ENCODE measurements at places on chromosomes 3 and 15.

GRCh38 chr3:29283231-29284119 is 2.6 kb downstream of the RBMS3 start:
- DNase-seq = no peak

DNA sequence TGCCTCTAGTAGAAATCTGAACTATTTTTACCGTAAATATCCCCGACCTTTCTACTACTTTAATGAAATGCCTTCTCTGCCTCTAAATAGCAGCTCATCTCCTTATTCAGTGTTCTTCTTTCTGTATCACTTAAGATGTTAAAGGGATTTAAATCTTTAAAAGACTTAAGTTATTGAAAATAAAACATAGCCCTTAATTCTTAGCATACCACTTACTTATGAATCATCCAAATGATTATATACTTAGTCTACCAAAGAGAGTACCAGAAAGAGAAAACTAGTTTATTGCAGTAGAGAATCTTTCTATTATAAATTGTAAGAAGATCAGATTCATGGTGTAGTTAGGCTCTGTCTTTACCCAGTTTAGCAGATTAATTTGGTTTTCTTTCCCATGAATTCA is 802.0 kb downstream of the TBL1XR1 start:
- no peak for DNase-seq

DNA sequence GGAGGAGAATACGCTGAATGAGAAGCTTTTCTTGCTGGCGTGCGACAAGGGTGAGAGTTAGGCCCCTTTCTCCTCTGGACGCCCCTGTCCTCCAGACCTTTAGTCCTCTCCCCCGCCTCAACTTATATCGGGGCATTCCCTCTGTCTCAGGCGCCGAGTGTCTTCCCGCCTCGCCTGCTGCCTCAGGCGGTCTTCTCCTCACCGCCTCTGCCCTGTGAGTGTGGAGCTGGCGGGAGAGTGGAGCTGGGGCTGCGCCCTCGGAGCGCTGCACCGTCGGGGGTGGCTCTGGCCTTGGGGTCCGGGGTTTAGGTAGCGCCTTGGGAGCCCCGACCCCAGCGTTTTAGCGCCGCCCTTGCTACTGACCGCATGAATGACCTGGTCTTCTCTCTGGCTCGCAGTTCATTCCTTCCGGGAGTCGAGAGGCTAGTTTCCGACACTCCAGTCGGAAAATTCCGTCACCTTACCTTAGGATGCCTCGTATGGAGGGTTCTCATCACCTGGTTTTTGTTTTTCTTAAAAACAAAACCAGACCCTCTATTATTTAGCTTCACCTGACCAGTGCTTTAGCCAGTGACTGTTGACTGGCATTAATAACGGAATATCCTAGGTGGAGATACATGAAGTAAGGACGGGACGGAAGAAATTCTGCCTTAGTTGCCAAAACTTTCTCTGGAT is 985 bp downstream of the TRPC1 start:
- peak; percentile 71 for DNase-seq

DNA sequence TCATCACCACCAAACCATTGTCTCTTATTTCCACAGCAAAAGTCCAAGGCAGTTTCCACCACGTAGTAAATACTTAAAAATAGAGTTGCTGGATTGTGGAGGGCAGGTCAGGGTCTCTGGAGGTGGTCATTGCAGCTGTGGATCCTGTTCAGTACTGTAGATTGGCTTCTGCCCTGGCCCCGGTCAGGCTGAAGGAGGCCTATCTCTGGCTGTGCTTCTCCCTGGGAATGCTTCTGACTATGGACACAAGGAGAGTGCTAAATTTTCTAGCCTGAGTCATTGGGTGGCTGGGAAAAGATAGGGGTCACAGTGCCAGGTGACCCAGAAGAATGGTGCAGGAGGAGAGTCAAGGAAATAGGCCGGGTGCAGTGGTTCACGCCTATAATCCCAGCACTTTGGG is 26.3 kb upstream of the GMPPB start:
- no peak for DNase-seq

GRCh38 chr15:87710406-87710805 is 546.1 kb downstream of the NTRK3 start:
- DNase-seq = peak; percentile 89

DNA sequence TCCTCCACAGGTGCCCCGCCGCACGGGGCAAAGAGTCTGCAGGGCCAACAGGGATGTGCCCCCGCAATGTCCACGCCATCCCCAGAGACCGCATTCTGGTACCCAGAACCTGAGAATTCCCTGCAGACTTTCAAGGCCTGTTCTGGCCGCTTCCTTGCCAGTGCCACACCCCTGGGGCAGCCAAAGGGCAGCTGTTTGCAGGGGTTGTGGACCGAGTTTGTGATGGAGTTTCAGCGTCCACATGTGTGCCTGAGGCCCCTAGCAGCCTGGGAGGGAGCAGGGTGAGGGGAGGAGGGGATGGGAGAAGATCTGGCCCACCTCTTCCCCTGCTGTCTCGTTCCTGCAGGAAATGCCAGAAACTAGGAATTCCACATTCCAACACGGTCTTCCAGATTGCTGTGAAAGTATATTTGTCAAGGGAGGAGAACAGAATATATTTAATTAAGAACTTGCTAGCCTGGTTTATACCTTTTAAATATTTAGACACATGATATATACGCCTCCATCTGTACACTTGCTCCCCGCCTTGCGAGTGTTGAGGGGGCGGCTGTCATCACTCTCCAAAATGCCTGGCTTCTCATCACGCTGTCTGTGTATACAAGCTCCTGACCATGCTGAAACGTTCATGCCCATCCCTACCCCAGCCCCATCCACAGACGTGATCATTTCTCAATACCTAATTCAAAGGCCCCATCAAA is 31.1 kb upstream of the RASA2 start:
- DNase-seq = no peak

DNA sequence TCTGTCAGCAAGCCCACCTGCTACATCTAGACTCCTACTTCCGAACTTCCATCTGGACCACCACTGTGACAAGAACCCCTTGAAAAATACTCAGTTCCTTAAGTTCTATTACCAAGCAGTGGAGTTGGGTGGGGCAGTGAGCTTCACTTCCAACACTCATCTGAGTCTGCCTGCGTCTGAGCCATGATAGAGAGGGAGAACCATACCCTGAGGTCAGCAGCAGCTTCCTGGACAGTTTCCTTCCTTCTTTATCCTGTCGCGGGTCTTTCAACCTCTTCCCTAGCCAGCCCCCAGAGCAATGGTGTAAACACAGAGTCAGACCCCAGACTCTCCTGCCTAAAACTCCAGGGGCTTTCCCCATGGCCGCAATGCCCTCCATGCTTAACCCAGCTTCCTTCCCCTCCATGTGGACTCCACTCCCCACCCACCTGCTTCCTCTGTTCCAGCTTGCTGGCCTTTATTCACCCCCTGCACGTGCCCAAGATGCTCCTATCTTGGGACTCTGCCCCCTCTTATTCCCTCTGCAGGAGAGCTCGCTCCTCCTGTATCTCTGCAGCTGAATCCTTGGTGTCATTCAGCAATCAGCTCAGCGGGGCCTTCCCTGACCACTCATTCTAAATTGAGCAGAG is 211.2 kb downstream of the SHQ1 start:
- no peak for DNase-seq

- DNase-seq = no peak
These were observed 75.4 kb upstream of the RGMA start for GRCh38 chr15:93164409-93164808.

- DNase-seq = no peak
These were observed 23.0 kb downstream of the IGDCC3 start for GRCh38 chr15:65354835-65355172.

DNA sequence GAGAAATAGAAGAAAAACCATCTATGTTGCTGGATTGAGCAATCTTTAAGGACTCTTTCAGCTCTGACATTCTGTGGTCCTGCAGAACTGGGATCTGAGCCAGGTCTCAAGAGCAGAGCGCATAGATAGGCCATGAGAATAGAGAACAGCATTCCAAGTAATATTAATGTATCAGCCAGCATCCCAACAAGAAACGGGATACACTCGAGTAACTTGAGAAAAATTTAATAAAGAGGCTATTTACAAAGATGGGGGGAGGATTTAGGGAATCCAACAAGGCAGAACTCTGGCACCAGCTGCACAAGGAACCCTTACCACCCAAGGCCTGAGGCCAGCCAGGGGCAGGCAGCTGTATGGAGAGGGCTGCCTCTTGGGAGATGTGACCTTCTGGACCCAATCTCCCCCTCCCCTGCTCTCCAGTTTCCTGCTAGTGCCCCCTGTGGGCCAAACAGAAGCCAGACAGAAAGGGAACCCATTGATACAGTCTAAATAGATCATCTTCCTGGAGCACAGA is 8.2 kb downstream of the TMOD2 start:
- peak; percentile 86 for DNase-seq

DNA sequence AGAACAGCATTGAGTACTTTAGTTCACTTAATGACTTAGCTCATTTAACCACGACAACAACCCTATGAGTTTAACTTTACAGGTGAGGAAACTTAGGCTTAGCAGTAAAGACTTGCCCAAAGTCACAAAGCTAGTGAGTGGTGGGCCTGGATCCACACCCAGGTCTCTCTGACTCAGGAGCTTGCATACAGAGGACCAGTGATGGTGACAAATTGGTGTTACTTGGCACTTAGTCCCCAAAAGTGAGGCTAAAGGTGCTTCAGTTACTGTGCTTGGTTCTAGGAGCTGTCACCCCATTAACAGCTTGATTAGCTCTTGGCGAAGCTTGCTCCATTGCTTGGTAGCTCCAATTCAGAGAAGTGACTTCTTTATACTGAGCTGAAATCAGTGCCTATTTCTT is 6.1 kb downstream of the CELF6 start:
- DNase-seq = no peak

GRCh38 chr15:40006646-40007045 is 32.3 kb downstream of the SRP14 start:
- DNase-seq = no peak

DNA sequence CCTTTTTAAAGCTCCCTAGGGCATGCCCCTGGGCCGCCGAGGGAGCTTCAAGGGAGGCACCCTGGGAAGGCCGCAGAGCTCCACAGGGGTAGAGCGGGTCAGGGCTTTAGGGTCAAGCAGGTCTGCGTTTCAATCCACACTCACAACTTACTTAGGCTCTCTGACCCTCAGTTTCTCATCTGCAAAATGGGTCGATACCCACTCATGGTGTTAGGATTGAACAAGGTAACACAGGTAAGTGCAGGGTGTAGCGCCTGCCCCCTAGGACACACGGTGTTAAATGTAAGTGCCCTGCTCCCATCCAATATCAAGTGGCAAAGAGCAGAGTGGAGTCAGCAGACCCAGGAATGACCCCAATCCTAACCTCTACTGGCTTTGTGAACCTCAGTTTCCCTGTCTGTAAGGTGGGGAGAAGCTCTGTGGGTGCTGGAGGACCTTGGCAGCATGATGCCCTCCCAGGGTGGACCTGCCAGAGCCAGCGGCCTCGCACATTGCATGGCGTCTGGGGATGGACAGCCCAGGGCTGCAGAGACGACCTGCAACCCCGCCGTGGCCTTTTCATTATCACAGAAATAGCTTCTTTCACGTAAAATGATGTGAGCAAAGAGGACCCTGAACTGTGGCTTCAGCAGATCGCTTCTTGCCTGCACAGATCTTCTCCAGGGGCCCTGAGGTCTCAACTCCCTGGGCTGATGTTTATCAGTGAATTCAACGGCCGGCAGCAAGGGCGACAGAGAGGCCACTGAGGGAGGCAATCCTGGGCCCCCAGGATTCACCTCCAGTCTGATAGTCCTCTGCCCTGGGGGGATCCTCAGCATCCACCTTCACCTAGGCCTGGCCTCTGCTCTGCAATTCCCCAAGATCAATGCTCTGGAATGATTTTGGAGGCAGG is 138.5 kb downstream of the CHSY1 start:
- no peak for DNase-seq

- no peak for DNase-seq
These were observed 108.1 kb upstream of the TPM1 start for GRCh38 chr15:62934236-62934971.

DNA sequence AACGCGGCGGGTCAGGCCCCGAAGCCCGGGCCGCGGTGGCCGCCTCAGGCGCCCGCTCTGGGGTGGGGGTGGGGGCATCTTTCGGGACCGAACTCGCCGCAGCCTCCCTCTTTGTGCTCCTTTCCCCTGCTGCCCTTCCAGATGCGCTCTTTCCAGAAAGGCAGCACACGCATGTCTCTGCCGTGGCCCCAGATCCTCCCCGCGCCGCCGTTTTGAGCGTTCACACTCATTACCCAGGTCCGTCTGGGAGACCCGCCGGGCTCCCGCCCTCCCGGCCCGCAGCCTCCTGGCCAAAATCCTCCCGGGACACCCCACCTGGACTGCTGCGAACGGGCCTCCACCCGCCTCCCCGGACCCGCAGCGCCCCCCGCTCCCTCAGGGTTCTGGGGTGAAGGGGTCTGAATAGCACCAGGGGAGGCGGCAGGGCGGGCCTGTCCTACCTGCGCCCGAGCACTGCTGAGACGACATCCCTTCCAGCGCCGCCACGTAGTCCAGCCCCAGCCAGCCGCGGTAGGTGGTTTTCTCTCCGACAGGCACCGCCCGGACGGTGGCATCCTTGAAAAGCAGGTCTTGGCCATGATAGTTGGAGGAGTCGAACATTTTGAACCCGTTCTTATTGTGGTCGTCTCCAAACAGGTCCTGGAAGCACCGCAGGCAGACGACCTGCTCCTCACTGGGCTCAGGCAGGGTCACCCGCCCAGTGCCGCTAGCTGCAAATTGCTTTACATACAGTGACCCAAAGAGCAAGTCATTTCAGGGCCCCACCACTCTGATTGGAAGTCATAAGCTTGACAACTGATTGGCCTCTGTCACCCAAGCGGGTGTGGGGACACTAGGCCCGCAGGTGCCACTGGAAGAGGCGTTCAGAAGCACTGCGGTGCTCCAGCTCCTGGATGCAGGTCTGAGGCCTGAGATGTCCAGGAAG is 25.9 kb downstream of the MELTF start:
- DNase-seq = no peak

GRCh38 chr15:88653200-88654064 is 14.6 kb downstream of the ISG20 start:
- DNase-seq = peak; percentile 53

- DNase-seq = no peak
These were observed 55.2 kb downstream of the AQR start for GRCh38 chr15:34914317-34914716.

DNA sequence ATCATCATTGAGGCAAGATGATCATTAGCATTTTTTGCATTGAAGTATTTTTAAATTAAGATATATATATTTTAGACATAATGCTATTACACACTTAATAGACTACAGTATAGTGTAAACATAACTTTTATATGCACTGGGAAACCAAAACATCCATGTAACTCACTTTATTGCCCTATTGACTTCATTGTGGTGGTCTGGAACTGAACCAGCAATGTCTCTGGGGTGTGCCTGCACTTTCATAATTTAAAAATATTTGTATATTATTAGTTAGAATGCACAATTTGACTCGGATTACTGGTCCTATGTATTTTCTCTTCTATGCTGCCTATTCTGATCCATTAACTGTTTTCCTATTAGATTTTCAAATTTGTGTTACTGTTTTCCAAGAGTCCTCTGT is 109.1 kb upstream of the SPATA12 start:
- DNase-seq = no peak

GRCh38 chr15:44666210-44667038 is 3.0 kb upstream of the SPG11 start:
- DNase-seq = no peak

DNA sequence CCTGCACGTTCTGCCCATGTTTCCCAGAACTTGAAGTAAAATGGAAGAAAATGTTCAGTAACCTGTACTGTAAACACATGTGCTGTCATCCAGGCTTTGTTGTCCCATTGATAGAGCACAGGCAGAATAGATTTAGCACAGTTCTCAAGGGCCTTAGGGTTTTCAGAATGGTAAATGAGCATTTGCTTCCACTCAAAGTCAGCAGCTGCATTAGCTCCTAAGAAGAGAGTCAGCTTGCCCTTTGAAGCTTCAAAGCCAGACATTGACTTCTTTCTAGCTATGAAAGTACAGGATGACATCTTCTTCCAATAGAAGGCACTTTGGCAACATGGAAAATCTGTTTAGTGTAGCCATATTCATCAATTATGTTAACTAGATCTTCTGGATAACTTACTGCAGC is 76.2 kb upstream of the TMEM108 start:
- DNase-seq = no peak
